ENCODE measurements at places on chromosomes 2 and 18. TPM values are rescaled to one million over a fixed set of nuclear protein-coding genes. Genes with fewer than 3 reads are reported as not detected.

Gene STPG4
- polyA plus RNA-seq: not detected

GRCh38 chr2:97714084-97714949 lies 941 bp downstream of the ZAP70 start:
- DNase-seq: no peak

Gene ASXL3
- polyA plus RNA-seq: not detected

- DNase-seq: no peak
Observed at GRCh38 chr2:24671230-24671629, 122.0 kb downstream of the PTRHD1 start.

DNA sequence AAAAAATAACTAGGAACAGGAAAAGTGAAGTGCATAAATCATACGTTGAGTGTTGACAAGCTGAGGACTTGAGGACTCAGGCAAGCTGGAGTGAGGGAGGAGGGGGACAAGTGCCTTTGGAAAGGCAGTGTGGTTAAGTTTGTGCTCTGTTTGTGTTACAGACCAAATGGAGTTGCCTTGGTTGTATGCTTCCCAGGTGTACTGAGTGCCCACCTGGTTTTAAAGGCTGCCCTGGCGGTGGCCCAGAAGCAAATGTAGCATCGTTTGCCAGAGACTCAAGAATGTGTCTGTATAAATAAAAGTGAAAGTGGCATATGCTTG lies 240.9 kb downstream of the PRKCE start:
- DNase-seq: no peak

GRCh38 chr18:35582899-35583558 lies 1.5 kb downstream of the GALNT1 start:
- DNase-seq: no peak

- no peak for DNase-seq
Observed at GRCh38 chr2:159022019-159022418, 53.6 kb downstream of the TANC1 start.

Gene IL36B
- 0.14 TPM for polyA plus RNA-seq

- DNase-seq: no peak
Observed at GRCh38 chr2:113046465-113046864, 6.2 kb downstream of the IL36B start.

- no peak for DNase-seq
Observed at GRCh38 chr18:55390898-55391297, 197.1 kb downstream of the TCF4 start.

DNA sequence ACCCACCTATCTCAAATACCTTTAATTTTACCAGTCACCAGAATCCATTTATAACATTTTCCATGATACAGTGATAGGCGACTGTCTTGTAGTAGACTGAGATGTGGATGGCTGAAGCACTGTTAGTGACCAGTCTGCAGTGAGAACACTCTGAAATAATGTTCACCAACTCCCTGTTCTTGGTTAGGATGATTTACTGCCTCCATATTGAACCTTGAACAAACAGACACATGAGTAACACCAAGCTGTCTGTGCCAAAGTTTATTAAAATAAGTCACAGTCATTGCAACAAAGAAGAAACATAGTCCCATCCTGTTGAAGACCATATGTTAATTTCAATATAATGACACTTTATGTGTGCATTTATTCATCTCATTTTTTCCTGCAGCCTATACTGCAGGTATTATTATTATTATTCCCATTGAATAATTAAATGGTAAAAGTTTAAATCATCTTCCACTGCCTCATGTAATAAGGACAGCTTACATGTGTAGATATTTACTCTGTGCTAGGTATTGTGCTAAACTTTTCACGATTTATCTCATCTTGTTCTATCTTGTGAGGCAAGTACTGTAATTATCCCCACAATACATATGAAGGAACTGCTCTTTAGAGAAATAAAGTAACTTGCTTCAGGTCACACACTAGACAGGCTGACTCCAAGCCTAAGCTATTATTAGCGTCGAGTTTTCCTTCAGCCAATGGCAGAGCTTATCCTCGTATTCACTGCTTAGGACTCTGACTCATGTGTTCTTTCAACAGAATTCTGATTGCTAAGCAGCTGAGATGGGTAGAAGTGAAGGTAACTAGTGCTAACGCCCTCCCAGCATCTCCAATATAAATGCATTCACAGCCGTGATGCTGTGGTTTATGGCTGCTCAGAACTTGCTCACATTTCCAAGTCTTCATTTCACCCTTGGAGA lies 62.5 kb downstream of the ONECUT2 start:
- DNase-seq: no peak

Gene NT5DC4
- polyA plus RNA-seq: 0.07 TPM

GRCh38 chr2:69221960-69222751 lies 164.9 kb downstream of the GFPT1 start:
- DNase-seq: no peak

Gene SERPINB13
- 15.5 TPM for polyA plus RNA-seq

- no peak for DNase-seq
Observed at GRCh38 chr2:165601928-165602521, 132.5 kb downstream of the CSRNP3 start.

GRCh38 chr18:28485918-28486317 lies 309.0 kb upstream of the CDH2 start:
- no peak for DNase-seq

DNA sequence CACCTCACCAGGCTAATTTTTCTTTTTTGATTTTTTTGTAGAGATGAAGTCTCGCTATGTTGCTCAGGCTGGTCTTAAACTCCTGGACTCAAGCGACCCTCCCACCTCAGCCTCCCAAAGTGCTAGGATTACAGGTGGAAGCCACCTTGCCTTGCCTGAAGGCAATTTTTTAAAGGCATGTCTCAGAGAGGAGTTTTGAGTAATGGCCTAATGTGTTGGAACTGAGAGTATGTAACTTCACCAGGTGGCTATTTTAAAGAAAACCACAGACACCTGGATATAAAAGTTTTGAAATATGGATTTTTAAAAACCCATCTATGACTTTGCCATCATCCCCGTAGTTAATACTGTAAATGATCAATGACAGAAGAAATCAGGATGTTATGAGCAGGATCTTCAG lies 119.8 kb upstream of the ATP8B1 start:
- DNase-seq: no peak

Gene FKBP7
- 2.4 TPM for polyA plus RNA-seq

Gene NRP2
- 9.1 TPM for polyA plus RNA-seq

- no peak for DNase-seq
Observed at GRCh38 chr2:62361964-62362363, 144.0 kb downstream of the TMEM17 start.

DNA sequence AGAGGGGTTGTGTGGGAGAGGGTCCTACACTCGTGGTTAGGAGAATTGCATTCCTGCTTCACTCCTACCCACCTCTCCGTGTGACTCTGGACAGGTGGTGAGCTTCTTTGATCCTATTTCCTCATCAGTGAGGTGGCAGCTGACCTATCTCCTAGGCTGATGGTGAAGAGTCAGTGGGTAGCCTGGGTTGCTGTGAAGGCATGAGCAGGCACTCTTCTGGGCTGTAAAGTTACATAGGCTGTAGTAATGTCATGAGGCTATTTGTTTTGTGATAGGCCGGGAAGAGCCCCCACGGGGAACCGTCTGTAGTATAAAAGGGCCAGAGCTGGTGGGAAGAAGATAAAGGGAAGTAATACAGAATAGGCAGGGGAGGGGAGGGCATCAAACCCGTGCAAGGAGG lies 83.8 kb downstream of the TMEM247 start:
- no peak for DNase-seq

Gene EDAR
- polyA plus RNA-seq: 0.27 TPM

Gene VWA3B
- polyA plus RNA-seq: not detected

GRCh38 chr2:168851674-168852320 lies 38.4 kb downstream of the SPC25 start:
- peak; percentile 73 for DNase-seq

Gene LYPD6
- 2.4 TPM for polyA plus RNA-seq
